Hematopoietic multipotent progenitor cell (in vitro differentiated cells): ENCODE measurements at places on chromosomes 1 and 21. TPM values are rescaled to one million over a fixed set of nuclear protein-coding genes. Genes with fewer than 3 reads are reported as not detected.

GRCh38 chr1:3697810-3698209 lies 45.5 kb downstream of the TP73 start:
- no peak for DNase-seq

FCMR gene
- 15.1 TPM for total RNA-seq

FAM163A gene
- total RNA-seq: under 0.01 TPM

DNA sequence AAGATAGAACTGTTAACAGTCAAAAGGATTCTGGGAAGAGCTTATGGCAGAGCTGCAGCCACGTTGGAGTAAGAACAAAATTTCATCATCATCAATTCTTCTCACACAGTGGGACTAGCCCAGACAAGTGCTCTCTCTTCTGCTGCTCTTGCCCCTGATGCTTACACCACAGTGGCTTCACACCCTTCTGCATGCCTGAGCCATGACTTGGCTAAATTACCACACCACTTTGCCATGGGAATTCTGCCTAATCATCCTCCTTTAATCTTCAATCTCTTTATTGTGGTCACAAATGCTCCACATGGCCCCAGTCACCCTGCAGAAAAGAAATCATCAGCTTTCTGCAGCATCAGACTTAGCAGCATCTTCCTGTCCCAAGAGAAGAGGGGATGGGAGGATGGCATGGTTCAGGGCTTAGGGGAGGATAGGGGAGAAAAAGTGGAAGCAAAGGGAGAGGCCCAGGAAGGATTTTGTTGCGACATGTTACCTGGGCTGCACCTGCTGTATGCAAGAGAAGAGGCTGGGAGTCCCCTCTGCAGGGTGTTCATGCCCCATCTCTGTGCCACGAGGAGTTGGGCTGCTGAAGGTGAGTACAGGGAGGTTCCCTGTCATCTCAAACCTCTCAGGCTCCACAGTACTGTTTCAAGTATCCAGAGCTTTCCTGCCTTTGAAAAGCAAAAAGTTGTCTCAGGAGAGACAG lies 9.0 kb upstream of the RPTN start:
- no peak for DNase-seq

DNA sequence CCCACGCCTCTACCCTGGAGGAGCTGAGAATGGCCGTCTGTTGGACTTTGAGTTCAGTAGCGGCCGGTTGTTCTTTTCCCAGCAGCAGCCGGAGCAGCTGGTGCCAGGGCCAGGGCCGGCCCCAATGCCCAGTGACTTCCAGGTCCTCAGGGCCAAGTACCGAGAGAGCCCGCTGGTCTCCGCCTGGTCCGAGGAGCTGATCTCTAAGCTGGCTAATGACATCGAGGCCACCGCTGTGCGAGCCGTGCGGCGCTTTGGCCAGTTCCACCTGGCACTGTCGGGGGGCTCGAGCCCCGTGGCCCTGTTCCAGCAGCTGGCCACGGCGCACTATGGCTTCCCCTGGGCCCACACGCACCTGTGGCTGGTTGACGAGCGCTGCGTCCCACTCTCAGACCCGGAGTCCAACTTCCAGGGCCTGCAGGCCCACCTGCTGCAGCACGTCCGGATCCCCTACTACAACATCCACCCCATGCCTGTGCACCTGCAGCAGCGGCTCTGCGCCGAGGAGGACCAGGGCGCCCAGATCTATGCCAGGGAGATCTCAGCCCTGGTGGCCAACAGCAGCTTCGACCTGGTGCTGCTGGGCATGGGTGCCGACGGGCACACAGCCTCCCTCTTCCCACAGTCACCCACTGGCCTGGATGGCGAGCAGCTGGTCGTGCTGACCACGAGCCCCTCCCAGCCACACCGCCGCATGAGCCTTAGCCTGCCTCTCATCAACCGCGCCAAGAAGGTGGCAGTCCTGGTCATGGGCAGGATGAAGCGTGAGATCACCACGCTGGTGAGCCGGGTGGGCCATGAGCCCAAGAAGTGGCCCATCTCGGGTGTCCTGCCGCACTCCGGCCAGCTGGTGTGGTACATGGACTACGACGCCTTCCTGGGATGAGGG lies 28.5 kb upstream of the SPSB1 start:
- DNase-seq: no peak

DNA sequence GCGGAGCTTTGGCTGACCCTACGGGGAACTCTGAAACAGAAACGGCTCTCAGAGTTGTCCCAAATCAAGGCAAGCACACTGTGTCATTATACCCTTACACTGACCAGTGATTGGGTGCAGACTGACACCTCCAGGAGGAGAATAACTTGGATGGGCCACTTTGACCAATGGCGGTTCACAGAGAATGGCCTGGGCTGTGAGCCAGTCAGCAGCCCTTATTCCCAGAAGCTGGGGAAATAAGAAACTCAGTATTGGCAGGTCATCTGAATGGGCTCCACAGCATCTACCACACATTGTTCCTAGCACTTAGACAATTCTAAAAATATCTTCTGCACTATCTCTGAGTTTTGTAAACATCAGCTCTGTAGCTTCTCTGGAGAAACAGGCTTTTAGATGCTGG lies 265.2 kb downstream of the ADGRL2 start:
- no peak for DNase-seq

DNA sequence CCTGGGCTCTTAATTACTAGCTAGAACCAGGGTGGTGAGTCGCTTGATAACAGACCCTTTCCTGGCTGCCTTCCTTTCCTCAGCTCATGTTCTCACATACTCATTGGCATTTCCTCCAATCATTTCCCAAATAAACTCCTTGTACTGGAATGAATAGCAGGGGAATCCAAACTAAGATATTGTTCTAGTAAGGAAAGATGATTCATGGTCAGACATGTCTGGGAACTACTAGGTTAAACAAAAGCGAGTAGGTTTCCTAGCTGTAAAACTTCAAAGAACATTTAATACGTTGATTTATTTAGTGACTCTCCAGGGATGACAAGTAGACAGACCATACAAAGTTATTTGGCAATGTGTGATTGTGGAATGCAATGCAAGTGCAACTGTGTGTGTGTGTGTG lies 121.2 kb upstream of the KCNJ6 start:
- DNase-seq: no peak
